ENCODE measurements at places on chromosomes 4 and X.

- no peak for DNase-seq
These were observed 181.7 kb downstream of the SLC39A8 start for GRCh38 chr4:102163404-102164140.

- DNase-seq: no peak
These were observed 54.3 kb upstream of the PUDP start for GRCh38 chrX:7202206-7202605.

DNA sequence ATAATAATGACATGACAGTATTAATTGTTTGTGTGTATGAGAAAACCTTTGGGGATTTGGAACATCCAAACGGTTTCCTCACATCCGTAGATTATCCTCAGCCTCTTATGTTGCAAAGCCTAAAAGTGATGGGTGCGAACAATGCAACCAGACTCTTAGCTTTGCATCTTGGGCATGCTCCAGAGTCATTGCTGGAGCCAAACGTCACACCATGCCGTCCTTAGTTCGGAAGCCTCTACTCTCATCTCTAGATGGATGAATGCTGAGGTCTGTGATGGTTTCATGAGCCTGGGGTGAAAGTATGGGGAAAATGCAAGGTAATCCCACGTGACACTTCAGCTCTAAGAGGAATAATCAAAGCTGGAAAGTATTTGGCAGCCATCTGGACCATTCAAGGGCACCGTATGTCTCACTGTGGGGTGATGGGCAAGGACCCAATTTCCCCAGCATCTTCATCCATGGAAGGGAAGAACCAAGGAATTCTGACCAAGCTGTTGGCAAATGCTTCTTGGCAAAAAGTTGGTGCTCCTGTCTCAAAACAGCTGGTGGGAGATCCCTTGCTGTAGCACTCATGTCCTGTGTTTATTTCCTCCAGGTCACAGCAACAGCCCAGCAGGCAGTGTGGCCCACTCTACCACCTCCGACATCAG, 6.3 kb upstream of the RTL5 start:
- DNase-seq: no peak

DNA sequence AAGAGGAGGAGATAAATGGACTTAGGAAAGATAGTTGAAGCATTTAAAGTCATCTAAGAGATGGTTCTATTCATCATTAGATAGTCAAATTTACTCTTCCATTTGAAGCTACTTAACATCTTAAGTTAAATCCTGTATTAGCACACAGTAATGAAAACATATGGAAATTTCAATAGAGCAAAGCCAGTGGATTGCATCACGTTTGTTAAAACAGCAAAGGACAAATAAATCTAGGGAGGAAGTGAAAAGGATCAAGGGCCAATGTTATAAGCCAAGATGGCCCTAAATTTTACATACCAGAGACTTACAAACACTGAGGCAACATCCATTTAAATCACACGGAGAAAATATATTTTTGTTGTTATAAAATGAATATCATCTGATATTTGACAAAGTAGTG, 602.8 kb downstream of the INPP4B start:
- DNase-seq: peak; percentile 25

DNA sequence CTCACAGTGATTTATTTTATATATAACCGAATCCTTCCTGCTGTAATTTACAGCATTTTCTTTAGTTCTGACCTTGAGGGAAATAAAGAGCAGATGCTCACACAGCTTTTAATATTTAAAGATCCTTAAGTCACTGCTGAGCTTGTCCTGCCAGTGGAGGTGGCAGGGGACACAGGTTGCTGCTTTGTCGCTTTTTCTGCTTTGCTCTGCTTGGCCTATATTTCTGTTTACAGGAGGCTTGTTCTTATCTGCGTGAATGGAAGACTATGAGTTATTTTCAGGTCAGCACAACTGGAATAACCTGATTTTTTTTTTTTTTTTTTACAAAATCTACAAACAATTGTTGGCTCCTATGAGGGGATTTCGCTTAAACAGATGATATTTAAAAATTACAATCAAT, 2.3 kb downstream of the TXK start:
- no peak for DNase-seq

GRCh38 chrX:17788439-17788838, 51.1 kb downstream of the SCML1 start:
- peak; percentile 7 for DNase-seq

GRCh38 chr4:150395872-150396271, 186.1 kb upstream of the MAB21L2 start:
- no peak for DNase-seq

DNA sequence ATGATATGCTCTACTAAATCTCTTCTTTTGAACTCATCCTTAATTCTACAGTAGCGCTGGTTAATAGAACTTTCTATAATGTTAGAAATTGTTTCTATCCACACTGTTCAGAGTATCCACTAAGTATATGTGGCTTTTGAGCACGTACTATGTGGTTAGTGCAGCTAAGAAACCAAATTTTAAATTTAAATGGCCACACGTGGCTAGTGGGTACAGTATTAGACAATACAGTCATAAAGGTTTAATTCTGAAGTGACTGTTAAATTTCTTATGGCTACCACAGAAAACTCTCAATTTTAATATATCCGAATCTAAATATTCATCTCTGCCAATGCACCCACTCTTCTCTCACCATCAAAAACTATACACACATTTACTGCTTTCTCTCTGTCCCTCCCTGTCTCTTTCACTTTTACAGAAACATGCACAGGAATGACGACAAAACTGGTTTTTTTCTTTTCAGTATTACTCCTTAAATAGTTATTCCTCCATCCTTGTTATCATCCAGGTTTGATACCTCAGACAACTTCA, 583.9 kb downstream of the KCTD8 start:
- DNase-seq: no peak

DNA sequence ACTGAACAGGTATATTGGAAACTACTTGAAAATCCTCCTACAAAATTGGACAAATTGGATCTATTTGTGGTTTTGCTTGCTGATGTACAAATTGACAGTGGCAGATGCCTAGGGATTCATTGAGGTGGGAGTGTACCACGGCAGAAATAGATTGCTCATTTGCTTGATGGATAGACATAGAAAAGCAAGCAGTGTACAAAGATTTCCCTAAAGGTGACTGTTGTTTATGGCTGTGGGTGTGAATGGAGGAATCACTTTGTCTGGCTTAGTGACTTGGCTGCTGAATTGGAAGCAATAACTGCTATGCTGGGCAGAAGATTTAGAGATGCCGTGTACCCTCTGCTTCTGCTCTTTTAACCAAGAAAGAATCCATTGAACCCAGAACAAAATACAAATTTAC, 191.0 kb upstream of the GRID2 start:
- DNase-seq: no peak

DNA sequence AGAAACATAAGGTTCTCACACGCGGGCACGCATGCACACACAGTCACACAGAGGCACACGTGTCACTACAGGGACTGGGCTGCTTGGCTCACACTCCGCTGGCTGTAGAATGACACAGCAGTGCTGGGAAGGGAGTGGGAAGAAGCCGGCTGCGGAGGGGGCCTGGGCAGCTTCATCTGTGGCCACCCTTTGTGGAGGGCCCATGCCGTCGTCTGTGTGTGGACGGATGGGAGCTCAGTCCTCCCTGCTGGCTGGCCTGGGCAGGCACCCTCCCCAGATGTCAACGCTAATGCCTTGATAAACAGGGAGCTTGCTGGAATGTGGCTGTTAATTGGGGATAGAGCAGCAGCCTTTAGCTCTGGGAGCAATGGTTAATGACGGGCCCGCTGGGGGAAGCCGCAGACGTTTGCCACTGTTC, 621.1 kb downstream of the BCOR start:
- no peak for DNase-seq

GRCh38 chrX:132046533-132046932, 23.4 kb downstream of the STK26 start:
- DNase-seq: no peak

DNA sequence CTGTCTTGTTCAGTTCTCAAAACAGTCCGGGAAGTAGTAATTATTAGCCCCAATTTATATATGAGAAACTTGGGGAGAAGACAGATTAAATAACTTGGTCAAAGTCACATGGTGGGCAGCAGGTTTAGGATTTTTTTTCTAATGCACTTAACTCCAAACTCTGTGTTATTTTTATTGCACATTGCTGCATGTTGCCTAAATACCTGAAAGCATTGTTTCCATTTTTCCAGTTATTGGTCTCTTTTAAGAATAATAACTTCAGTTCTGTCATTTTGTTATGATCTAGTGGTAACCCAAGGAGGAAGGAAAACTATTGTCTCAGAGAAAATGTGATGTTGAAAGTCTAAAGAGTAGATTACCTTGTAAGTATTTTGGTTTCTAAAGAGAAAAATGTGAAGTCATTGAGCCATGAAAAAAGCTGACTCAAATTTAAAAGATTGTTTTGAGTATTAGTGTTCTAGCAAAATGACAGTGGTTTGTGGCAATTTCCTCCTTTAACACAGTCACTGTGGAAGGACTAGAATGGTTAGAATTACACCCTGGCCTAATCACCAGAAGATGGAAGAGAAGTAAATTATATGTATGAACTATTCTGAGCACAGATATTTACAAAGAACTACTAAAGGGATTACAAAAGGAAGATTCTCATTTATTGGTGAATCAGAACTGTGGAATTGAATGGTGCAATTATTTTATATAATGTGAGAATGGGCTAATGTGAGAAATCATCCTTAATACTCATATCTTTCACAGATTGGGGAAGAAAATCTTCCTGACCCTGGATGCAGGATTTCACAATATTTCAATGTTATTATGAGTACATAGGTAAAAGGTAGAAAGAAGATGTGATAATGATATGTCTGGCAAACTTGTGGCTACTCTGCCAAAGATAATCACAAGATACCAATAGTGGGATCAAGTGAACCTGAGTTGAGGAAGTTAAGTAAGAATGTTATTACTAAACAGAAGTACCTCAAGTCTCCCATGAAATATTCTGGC, 21.7 kb upstream of the CXCL8 start:
- no peak for DNase-seq

Measured in muscle of arm (tissue), 14 donors.